Endothelial cell of umbilical vein (primary cell): ENCODE measurements at places on chromosomes 2 and 18. TPM values are rescaled to one million over a fixed set of nuclear protein-coding genes. Genes with fewer than 3 reads are reported as not detected.

DNA sequence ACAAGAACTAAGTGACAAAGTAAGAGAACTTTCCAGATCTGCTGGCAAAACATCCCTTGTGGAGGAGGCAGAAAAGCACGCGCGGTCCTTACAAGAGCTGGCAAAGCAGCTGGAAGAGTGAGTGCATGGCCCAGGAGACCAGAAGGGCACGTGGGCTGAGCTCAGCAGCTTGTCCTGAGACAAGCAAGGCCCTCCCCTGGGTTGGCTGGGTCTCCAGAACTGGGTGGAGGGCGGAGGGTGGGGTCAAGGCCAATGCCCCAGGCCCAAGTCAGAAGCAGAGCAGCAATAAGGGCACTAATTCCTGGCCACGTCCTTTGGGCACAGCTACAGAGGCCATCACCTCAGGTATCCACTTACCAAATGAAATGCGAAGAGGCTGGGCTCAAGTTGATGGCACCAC is 110.6 kb upstream of the TTC39C start:
- no peak for DNase-seq

DNA sequence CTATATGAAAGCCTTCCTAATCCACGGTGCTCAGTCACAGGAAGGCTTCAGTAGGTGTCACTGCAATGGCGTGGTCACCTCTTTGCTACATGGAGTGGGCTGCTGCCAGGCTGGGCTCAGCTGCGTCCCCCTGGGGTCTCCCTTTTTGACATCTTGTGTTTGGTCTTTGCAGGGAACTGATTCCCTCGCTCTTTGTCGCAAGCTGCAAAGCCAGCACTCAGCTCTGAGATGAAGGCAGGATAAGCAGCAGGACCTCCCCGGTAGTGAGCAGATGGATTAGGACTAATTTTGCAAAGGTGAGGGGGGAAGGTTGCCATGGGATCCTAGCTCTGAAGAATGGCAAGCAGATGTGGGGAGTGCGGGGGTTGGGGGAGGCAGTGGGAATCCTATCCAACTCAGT is 173.9 kb upstream of the ARL4C start:
- DNase-seq = no peak

- peak; percentile 14 for DNase-seq
These were observed 92.3 kb upstream of the THUMPD2 start for GRCh38 chr2:39871291-39871761.

DNA sequence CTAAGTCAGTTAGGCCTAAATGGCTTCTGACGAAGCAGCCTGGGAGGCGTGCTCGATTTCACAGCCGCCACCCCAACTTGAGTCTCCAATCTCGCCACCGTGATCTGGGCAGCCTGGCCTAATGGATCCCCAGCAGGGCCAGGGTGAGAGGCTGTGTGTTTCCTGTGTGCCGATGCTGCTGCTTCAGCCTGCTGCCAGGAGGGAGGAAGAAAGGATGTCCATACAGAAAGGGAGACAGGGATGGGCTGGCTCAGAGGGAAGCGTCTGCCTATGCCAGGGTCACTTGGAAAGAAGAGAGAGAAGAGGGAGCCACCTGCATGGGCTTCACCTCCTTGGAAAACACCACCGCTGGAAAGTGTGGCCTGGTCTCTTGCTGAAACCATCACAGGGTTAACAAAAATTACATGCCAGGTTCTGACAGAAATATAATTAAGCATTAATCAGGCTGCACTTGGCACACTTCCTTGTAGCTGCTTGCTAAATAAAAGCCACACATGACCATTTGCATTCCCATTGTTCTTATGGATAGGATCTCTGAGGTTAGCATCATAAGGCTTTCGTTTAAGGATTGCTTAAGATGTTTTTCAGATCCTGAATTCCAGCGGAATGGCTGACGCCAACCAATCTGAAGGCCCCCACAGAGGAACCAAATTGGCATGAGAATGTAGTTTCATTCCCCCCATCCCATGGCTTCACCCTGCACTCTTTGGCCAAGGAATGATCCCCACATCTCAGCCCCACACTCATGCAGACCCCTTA is 108.8 kb upstream of the SLC1A4 start:
- no peak for DNase-seq

DNA sequence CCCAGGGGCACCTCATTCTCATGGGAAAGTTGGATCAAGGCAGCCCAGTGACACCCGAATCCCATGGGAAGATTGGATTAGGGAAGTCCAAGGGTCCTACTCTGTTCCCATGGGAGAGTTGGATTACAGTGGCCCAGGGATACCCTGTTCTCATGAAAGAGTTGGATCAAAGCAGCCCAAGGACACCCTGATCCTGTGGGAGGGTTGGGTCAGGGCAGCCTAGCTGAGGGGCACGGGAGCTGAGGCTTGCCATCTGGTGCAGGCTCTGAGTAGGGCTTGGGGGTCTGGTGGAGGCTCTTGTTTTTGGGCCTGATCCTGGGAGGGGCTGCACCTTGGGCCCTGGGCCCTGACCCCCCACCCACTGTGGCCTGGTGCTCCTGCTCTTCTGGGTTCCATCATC is 87.1 kb downstream of the ACKR3 start:
- DNase-seq = no peak

- no peak for DNase-seq
These were observed 103.6 kb downstream of the NXPH2 start for GRCh38 chr2:138676619-138677021.

DNA sequence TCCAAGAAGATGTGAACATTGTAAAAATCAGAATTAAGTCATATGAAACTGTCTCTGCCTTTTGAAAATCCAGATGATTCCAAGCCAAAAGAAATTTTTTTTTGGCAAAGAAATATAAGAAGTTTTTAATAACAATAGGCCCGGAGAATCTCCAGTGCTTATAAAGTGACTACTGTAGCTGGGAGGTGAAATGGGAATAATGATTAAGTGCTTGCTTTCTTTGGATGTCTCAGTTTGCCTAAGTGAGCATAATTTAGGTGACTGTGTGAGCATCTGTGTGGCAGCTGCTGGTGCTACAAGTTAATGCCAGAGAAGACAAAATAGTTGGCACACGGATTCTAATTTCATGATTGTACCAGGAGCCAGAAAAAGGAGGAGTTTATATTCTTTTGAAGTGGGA is 185.0 kb downstream of the LTBP1 start:
- no peak for DNase-seq

DNA sequence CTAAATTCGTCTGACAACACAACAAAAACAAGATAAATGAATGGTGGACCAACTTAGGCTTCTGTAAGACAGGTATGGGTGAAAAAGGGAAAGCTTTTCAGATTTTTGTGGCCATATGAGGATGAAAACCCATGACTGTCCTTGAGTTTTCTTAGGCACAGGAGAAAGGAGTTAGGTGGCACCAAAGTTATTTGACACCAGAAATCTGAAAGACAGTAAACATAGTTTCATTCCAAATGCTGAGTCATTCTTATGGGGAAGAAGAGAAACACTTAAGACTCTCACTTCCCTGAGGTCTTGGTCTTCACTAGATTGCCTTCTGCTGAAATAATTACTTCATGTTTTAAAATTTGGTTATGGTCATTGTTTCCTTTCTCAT is 5.2 kb upstream of the GPD2 start:
- peak; percentile 65 for DNase-seq

GRCh38 chr2:113799375-113799774 is 42.9 kb upstream of the SLC35F5 start:
- no peak for DNase-seq

DNA sequence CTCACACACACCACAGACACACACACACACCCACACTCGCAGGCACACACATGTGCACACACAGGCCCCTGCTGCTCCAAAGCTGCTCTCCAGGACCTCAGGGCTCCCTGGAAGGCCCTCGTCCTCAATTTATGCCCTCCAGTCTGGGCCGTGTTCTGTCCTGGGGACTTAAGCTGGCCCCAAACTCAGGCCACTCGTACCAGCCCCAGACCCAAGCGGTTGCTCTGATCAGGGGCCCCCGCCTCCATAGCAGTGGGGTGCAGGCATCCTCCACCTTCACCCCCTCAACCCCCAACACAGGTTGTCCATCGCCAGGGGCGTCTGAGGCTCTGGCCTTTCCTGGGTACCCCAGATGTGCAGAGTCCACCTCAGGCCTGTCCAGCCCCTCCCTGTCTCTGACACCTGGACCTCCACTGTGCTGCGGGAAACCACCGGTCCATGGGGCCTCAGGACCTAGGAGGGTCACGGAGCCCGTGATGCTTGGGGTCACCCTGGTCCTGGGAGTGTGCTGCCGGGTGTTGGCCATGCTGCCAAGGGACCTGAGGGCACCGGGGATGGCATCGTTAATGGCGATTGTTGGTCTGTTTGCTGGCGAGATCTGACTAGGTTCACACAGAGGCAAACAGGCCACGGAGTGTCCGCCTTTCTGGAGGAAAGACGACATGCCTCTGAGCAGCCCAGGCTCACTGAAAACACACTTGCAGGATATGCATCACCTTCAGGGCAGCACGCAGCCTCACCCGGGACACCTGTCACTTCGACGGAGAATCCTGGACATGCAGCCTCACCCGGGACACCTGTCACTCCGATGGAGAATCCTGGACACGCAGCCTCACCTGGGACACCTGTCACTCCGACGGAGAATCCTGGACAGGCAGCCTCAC is 155.6 kb downstream of the NDUFA10 start:
- no peak for DNase-seq

- no peak for DNase-seq
These were observed 31.7 kb downstream of the CELF4 start for GRCh38 chr18:37533647-37534584.

- DNase-seq = no peak
These were observed 1.8 kb downstream of the CNNM3 start for GRCh38 chr2:96817882-96818281.

- DNase-seq = no peak
These were observed 156.4 kb downstream of the PTPRM start for GRCh38 chr18:7723558-7723957.

Gene DES
- not detected in 2 replicates for total RNA-seq

Gene DOK6
- total RNA-seq = not detected in 2 replicates

Gene PAPOLG
- total RNA-seq = 14.9 TPM in 2 replicates

Gene CYP27A1
- 12.6 and 15.1 TPM in 2 replicates for total RNA-seq

Gene IL1B
- total RNA-seq = not detected in 2 replicates

Gene SULT1C2
- not detected in 2 replicates for total RNA-seq
